ENCODE measurements at places on chromosomes 12 and 14.
A peak's percentile ranks its signal among the peaks of the same experiment; 100 is the strongest.

- no peak for DNase-seq
Measured at GRCh38 chr14:99287269-99287942, 15.4 kb upstream of the BCL11B start.

- no peak for DNase-seq
Measured at GRCh38 chr14:105223260-105223659, 25.1 kb upstream of the BTBD6 start.

GRCh38 chr14:73476451-73476931 is 14.2 kb upstream of the RIOX1 start:
- DNase-seq: no peak

DNA sequence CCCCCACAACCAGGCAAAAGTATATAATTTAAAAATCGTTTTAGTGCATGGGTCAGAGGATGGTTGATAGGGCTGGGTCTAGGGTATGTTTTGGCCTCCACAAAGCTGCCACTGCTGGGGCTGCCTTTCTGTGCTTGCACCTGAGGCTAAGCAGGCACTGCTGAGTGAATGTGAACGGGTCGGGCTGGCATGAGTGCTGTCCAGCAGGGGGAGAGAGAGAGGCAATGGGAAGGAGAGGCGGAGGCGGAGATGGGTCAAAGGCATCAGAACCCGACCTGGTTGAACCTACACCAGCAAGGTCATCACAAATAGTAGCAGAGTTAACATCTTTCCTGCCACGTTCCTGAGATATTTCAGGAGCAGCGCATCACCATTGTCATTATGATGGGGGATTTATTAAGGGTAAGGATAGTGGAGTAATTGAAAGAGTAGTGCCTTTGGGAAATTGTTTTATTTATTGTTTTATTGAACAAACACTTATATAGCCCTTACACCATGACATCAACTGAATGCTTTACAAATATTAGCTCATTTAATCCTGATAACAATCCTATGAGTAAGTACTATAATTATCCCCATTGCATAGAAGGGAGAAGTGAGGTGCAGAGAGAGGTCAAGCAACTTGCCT is 5.8 kb upstream of the NRXN3 start:
- peak; percentile 78 for DNase-seq

Data from H7 (cell line).